ENCODE measurements at places on chromosomes 2 and 18.
A peak's percentile ranks its signal among the peaks of the same experiment; 100 is the strongest.

DNA sequence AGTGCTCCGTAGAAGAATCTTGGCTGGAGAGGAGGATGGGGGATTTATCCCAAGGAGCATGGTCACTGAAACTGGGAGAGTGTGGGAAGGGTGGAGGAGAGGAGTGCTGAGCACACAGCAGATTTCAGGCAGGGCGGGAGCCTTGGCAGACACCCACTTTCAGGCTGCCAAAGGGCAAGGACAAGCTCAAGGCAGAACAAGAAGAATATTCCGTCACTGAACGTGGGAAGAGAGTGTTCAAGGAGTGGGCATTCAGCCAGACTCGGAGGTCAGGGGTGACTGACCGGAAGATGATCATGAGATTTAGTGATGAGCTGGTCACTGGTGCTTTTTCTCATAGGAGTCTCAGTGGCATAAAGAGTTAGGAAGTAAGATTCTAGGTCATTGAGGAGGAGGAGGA is 136.2 kb upstream of the RASGRP3 start:
- DNase-seq: peak; percentile 45

- no peak for DNase-seq
Observed at GRCh38 chr2:204795156-204795555, 249.9 kb downstream of the PARD3B start.

- no peak for DNase-seq
Observed at GRCh38 chr2:145910416-145910815, 1390.5 kb upstream of the ZEB2 start.

DNA sequence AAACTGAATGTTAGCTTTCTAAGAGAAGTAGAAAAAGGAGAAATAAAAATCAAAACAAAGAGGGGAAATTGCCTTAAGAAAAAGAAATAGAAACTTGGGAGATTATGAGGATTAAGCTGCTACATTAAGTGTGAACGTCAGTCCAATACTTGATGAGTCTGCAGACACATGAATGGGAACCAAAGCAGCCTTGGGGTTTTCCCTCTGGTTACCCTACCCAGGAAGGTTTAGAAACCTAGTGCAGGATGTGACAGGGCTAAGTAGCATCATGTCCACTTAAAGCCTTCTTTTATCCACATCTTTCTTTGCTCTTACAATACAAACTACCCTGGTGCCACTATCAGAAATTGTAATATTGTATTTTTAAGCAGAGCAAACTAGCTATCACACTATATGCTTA is 22.3 kb downstream of the SLC35F5 start:
- no peak for DNase-seq

DNA sequence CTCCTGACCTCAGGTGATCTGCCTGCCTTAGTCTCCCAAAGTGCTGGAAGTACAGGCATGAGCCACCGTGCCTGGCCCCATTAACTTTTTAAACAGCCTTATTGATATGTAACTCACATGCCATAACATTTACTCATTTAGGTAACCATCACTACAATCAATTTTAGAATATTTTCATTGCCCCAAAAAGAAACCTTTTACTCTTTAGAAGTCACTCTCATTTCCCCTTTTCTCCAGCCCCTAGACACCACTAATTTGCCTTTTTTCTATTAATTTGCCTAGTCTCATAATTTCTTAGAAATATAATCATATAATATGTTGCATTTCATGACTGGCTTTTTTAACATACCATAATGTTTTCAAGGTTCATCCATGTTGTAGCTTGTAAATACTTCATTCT is 57.2 kb upstream of the TACR1 start:
- no peak for DNase-seq

DNA sequence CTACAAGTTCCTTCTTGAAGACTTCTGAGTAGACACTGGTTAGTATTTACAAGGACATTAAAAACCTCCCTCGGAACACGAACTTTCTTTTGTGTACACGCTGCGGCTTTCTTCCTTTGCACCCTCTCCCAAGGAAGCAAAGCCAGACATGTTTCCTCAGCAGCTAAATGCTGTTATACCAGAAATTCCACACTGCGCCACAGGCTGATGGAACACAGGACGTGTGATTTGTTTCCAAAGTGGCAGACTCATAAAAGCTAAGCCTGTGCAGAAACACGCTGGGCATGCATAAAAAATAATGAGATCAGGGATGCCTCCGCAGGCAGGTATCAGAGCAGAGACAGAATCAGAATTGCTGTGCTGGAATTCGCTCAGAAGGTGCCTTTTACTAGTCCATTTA is 73.0 kb upstream of the RGPD5 start:
- no peak for DNase-seq

GRCh38 chr2:73080321-73081131 is 9.0 kb upstream of the SFXN5 start:
- no peak for DNase-seq

DNA sequence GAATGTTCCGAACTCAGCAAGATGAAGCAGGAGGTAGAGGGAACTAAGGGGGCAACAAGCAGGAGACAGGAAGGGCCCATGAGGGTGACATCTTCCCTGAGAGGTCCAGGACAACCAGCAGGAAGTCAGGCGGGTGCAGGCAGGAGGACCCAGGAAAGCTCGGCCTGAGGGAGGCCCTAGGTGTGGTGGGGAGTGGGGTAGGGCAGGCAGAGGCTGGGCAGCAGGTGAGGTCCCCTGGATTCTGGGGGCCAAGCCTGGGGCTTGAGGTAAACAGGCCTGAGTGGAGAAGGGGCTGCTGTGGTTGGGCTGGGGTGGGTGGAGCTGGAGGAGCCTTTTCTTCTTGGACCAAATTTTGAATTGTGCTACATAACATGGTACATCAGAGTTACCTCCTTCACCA is 4.1 kb upstream of the ALPG start:
- no peak for DNase-seq

DNA sequence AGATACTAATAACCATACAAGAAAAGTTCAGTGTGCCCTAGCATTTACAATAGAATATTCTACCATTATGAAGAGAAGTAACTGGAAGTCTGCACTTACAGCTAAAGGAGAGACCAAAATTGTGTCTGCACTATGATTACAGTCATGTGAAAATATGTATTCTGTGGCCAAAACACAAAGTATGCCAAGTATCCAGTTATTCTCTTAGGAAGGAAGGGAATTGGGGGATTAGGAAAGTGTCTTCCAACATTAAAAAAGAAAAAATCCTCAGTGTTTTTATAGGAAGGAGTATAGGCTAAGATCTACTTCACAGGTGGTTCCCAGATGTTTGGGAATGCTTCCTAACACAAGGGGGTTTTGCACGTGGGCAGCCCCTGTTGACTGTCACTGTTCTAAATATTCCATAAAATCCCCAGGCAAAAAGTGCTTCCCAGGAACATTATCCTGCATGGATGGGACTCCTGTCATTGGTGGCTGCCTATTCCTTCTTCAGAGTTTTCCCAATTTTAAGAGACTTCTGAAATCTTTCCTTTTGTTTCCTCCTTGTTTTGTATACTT is 180.2 kb upstream of the KLHL29 start:
- no peak for DNase-seq

- no peak for DNase-seq
Observed at GRCh38 chr2:233414777-233415570, 60.7 kb downstream of the DGKD start.

DNA sequence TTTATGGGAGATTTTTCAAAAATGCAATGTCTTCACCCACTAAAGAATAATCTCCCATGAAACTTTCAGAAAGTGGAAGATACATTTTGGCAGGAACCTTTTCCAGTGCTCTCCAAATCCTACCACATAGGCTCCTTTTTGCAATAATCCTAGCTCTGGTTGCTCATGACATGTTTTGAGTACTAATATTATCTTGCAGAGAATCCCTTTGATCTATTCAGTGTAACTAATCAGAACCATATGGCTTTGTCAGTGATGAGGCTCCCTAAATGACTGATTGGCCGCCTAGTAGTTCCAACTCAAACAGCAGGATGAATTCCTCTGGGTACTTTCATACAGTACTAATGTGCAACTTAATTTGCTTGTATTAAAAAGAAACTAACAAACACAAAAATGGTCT is 544.0 kb upstream of the FAM98A start:
- DNase-seq: no peak

GRCh38 chr18:79962311-79962710 is 2.1 kb upstream of the HSBP1L1 start:
- no peak for DNase-seq

- DNase-seq: no peak
Observed at GRCh38 chr2:88254437-88255091, 84.4 kb downstream of the THNSL2 start.

- DNase-seq: no peak
Observed at GRCh38 chr2:233184669-233185068, 66.8 kb upstream of the ATG16L1 start.

DNA sequence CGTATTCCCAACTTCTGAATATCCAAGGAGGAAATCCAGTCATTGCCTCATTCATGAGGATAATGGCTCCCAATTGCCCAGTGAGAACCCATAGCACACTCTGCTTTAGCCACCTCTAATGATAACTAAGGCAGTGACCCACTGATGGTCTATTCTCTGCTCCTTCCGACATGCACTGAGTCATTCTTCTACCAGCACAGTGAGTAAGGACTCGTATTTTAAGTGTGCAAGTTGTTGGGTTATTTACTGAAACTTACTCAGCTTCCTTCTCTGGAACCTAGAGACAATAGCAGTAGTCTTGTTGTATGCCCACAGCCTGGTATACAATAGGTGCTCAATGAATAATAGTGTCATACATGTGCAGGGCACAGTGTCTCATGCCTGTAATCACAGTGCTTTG is 81.1 kb upstream of the ZNF397 start:
- no peak for DNase-seq

DNA sequence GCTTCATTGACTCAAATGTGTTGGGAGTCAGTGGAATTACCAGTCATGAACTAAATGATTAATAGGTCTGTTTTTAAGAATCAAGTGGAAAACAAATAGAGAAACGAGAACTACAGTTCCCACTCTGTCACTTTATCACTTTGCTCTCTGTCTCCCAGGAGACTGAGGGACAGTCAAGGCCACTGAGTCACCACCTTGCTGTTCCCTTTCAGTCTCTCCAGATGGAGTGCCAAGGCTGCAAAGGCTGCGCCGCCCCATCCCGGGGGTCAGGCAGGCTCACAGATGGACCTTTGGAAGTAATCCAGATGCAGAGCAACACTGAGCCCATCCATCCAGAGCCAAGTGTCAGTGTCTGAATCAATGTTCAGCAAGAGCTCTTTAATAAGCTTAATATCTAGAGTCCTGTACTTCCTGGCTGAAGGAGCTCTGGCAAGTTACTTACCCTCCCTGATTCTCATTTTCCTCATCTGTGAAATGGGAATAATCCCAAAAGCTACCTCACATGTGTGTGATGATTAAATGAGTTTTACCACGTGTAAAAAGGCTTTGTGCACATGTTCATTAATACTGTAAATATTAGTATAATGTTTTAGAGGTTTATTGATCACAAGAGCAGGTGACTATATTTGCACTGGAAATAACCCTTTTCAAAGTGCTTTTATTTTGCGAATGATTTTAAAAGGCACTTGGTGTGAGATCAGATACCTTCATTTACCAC is 43.0 kb upstream of the EFEMP1 start:
- peak; percentile 51 for DNase-seq

DNA sequence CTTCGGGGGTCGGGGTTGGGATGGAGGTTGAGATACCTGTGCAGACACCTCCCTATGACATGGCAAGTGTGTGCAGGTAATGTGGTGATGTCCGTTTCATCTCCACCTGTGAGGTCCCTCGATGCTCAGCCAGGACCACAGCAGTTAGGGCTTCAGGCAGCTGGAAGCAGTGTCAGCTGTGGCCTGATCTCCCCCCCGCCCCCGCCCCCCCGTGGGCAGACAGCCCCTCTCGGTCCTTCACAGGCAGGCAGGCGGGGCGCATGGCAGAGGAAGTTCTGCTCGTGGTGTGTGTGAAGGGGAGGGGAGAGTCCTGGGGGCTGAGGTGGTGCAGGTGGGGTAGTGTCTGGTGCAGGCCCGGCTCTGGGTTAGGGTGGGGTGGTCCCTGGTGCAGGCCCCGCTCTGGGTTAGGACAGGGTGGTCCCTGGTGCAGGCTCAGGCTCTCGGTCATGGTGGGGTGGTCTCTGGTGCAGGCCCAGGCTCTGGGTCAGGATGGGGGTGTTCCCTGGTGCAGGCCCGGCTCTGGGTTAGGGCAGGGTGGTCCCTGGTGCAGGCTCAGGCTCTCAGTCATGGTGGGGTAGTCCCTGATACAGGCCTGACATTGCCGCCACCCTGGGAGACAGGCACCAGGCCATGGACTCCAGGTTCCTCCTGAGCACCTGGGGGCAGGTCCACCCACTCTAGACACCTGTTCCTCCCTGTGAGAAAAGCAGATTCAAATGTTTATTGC is 94.3 kb downstream of the NFATC1 start:
- DNase-seq: no peak

- no peak for DNase-seq
Observed at GRCh38 chr2:239466755-239467271, 66.0 kb upstream of the HDAC4 start.

DNA sequence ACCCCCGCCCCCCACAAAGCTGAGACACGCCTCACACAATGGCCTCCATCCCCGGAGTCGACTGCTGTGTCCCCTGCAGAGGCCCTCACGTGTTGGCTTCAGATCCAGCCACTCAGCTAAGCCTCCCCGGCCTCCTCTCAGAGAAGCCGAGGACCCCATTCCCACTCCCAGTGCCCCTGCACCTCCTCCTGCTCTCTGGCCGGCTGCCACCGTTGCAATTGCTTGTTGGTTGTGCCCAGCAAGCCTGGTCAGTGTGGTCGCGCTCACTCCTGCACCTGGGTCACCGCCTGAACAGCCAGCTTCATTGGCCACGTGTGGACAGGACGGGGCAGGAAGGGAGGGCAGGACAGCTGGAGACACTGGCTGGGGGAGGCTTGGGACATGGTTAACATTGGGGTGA is 191.5 kb upstream of the SALL3 start:
- DNase-seq: no peak

GRCh38 chr2:71532327-71532726 is 79.0 kb downstream of the DYSF start:
- DNase-seq: no peak

GRCh38 chr18:55398858-55399257 is 189.1 kb downstream of the TCF4 start:
- DNase-seq: no peak

- DNase-seq: no peak
Observed at GRCh38 chr18:8603663-8604520, 5.3 kb upstream of the RAB12 start.

GRCh38 chr2:60486067-60486466 is 67.4 kb downstream of the BCL11A start:
- no peak for DNase-seq

GRCh38 chr2:121469356-121469755 is 61.3 kb upstream of the RNU4ATAC start:
- DNase-seq: no peak

DNA sequence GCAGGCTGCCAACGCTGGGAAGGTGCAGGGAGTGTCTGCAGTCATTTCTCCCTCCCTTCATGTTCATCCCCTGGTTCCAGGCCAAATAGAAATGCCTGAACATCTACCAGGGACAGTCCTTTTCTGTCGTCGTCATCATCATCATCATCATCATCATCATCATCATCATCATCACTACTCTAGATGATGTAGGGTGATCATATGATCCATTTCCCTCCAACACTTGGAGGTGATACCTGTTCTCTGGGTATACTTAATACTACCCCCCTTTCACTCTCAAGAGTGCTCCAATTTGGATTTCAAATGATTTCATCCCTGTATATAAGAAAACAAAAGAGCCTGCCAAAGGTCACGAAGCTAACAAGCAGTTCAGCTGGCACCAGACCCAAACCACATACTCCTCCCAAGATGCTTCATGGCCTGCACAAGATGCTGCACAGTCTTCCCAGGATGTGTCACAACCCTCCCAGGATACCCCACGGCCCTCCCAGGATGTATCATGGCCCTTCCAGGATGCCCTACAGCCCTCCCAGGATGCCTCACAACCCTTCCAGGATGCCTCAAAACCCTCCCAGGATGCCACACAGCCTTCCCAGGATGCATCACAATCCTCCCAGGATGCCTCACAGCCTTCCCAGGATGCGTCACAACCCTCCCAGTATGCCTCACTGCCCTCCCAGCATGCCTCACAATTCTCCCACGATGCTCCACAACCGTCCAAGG is 257.9 kb downstream of the DYSF start:
- DNase-seq: no peak
